ENCODE measurements at places on chromosomes 12 and 14. TPM values are rescaled to one million over a fixed set of nuclear protein-coding genes. Genes with fewer than 3 reads are reported as not detected.

GRCh38 chr12:132290203-132290540, 39.2 kb downstream of the GALNT9 start:
- H3K4me1 ChIP-seq = peaks cover 5% of the 10 kb centered on the region
- H3K27ac ChIP-seq = no peak overlapping the region
- H3K4me3 ChIP-seq = no peak overlapping the region
- peaks cover 7% of the 10 kb centered on the region for H3K27me3 ChIP-seq
- no peaks in the 10 kb centered on the region for H3K36me3 ChIP-seq

DNA sequence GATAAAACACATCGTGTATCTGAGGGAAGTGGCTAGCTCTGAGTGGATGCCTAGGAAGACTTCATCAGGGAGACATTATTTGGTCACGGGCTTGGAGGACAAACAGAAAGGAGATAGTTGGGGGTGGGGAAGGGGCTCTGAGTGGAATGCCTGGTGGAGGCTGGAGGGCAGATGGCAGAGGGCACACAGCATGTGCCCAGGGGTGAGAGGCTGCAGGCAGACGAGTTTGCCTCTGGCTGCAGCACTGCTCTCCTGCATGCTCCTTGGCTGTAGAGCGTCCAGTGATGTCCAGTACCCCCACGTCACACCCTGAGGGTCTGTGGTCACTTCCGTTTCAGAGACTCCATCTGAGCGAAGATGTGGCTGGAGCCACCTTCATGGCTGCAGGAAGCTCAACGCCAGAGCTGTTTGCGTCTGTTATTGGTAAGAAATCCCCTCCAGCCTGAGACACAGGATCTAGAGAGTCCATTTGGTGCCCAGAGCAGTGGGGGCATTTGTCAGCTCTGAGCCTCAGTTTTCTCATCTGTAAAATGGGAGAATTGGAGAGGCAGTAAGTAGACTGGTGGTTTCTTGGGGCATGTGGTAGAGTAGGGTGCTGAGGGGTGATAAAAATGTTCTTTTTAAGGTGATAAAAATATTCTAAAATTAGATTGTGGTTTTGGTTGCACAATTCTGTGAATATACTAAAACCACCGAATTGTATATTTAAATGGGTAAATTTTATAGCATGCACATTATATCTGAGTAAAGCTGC, 71.7 kb upstream of the RIN3 start:
- no peak for DNase-seq
- no peak overlapping the region for H3K4me3 ChIP-seq
- no peaks in the 10 kb centered on the region for H3K36me3 ChIP-seq
- no peaks in the 10 kb centered on the region for H3K27me3 ChIP-seq
- H3K27ac ChIP-seq = no peak overlapping the region
- no peaks in the 10 kb centered on the region for H3K4me1 ChIP-seq

- no peaks in the 10 kb centered on the region for H3K36me3 ChIP-seq
- DNase-seq = no peak
- peaks cover 11% of the 10 kb centered on the region for H3K27me3 ChIP-seq
- peak overlapping the region; percentile 71 for H3K4me3 ChIP-seq
- peaks cover 9% of the 10 kb centered on the region for H3K4me1 ChIP-seq
These were observed 5.7 kb upstream of the SLC38A4 start for GRCh38 chr12:46831335-46832129.

DNA sequence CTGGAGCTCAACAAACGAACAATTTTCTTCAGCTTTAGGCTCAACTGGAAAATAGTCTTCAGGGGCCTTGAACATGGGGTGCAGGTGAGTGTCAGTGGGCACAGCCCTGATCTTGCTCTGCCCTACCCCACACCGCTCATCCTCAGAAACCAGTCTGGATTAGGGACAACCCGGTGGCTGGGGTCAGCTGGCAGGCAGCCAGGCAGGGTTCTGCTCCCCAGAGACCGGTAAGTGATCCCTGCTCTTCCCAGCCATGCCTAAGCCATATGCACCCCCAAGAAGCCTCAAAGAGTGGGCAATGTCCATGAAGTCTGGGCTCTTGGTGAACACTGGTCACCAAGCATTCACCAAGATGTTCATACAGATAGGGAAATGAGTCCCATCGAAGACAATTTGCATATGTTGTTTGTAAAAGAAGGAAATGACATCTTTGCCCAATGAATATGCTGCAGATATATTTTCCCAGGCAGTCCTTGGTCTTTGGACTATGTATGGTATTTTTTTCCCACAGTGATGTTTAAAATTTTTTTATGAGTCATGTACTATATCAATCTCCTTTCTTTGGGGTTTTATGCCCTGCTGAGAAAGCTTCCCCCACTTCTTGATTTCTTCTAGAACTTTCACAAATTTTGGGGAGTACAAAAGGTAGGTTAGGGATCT, 63.9 kb upstream of the VASH1 start:
- no peak for DNase-seq
- H3K4me3 ChIP-seq = no peak overlapping the region
- no peak overlapping the region for H3K27ac ChIP-seq
- no peaks in the 10 kb centered on the region for H3K27me3 ChIP-seq
- H3K4me1 ChIP-seq = no peaks in the 10 kb centered on the region

DNA sequence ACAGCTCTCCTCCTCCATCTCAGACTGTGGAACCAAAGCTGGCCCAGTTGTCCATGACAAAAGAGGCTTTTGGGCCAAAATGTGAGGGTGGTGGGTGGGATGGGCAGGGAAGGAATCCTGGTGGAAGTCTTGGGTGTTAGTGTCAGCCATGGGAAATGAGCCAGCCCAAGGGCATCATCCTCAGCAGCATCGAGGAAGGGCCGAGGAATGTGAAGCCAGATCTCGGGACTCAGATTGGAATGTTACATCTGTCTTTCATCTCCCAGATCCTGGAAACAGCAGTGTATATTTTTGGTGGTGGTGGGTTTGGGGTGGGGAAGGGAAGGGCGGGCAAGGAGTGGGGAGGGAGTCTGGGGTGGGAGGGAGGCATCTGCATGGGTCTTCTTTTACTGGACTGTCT, 11.8 kb upstream of the TAMALIN start:
- H3K36me3 ChIP-seq = peaks cover 14% of the 10 kb centered on the region
- no peak for DNase-seq
- no peak overlapping the region for H3K4me3 ChIP-seq
- no peaks in the 10 kb centered on the region for H3K27me3 ChIP-seq
- no peak overlapping the region for H3K27ac ChIP-seq

GRCh38 chr12:121176826-121177529, 33.0 kb upstream of the P2RX4 start:
- H3K4me1 ChIP-seq = peaks cover 3% of the 10 kb centered on the region
- H3K4me3 ChIP-seq = no peak overlapping the region
- H3K36me3 ChIP-seq = no peaks in the 10 kb centered on the region
- H3K27me3 ChIP-seq = no peaks in the 10 kb centered on the region
- DNase-seq = no peak

- no peaks in the 10 kb centered on the region for H3K27me3 ChIP-seq
- DNase-seq = no peak
- no peaks in the 10 kb centered on the region for H3K4me1 ChIP-seq
- no peaks in the 10 kb centered on the region for H3K36me3 ChIP-seq
- H3K27ac ChIP-seq = no peak overlapping the region
These were observed 8.3 kb upstream of the MYL2 start for GRCh38 chr12:110928700-110929099.

GRCh38 chr12:75850721-75851462, 180.7 kb downstream of the PHLDA1 start:
- no peaks in the 10 kb centered on the region for H3K27me3 ChIP-seq
- H3K4me1 ChIP-seq = peaks cover 66% of the 10 kb centered on the region
- H3K4me3 ChIP-seq = no peak overlapping the region
- DNase-seq = peak; percentile 74
- peak overlapping the region; percentile 90 for H3K27ac ChIP-seq

- H3K27ac ChIP-seq = no peak overlapping the region
- DNase-seq = no peak
- no peak overlapping the region for H3K4me3 ChIP-seq
- no peaks in the 10 kb centered on the region for H3K4me1 ChIP-seq
These were observed 368.1 kb downstream of the GRIN2B start for GRCh38 chr12:13613297-13613696.

GRCh38 chr12:38424436-38424835, 107.9 kb downstream of the ALG10B start:
- no peaks in the 10 kb centered on the region for H3K36me3 ChIP-seq
- H3K4me1 ChIP-seq = no peaks in the 10 kb centered on the region
- H3K27me3 ChIP-seq = no peaks in the 10 kb centered on the region
- no peak overlapping the region for H3K27ac ChIP-seq
- no peak overlapping the region for H3K4me3 ChIP-seq

GRCh38 chr12:47709671-47710070, 3.8 kb upstream of the RPAP3 start:
- H3K4me1 ChIP-seq = peaks cover 11% of the 10 kb centered on the region
- H3K36me3 ChIP-seq = no peaks in the 10 kb centered on the region
- H3K4me3 ChIP-seq = no peak overlapping the region
- no peak overlapping the region for H3K27ac ChIP-seq

- H3K36me3 ChIP-seq = no peaks in the 10 kb centered on the region
- H3K27ac ChIP-seq = no peak overlapping the region
- H3K27me3 ChIP-seq = no peaks in the 10 kb centered on the region
- DNase-seq = no peak
- peaks cover 23% of the 10 kb centered on the region for H3K4me1 ChIP-seq
These were observed 16.3 kb downstream of the GXYLT1 start for GRCh38 chr12:42128327-42128726.

GRCh38 chr12:2739832-2740641, 54.7 kb upstream of the FKBP4 start:
- no peaks in the 10 kb centered on the region for H3K36me3 ChIP-seq
- no peak overlapping the region for H3K27ac ChIP-seq
- no peak overlapping the region for H3K4me3 ChIP-seq
- DNase-seq = no peak
- peaks cover 12% of the 10 kb centered on the region for H3K27me3 ChIP-seq

GRCh38 chr12:64671681-64672080, 61.4 kb downstream of the RASSF3 start:
- H3K4me1 ChIP-seq = peaks cover 31% of the 10 kb centered on the region
- no peak overlapping the region for H3K27ac ChIP-seq
- no peak for DNase-seq
- H3K4me3 ChIP-seq = no peak overlapping the region
- H3K27me3 ChIP-seq = no peaks in the 10 kb centered on the region

- no peak overlapping the region for H3K4me3 ChIP-seq
- no peaks in the 10 kb centered on the region for H3K36me3 ChIP-seq
- H3K4me1 ChIP-seq = no peaks in the 10 kb centered on the region
- H3K27me3 ChIP-seq = no peaks in the 10 kb centered on the region
- no peak for DNase-seq
These were observed 30.1 kb upstream of the NEDD1 start for GRCh38 chr12:96876966-96877365.

GRCh38 chr12:95022477-95022876, 19.0 kb upstream of the NDUFA12 start:
- H3K4me1 ChIP-seq = no peaks in the 10 kb centered on the region
- no peak for DNase-seq
- no peak overlapping the region for H3K4me3 ChIP-seq
- H3K27ac ChIP-seq = no peak overlapping the region
- H3K27me3 ChIP-seq = no peaks in the 10 kb centered on the region

DNA sequence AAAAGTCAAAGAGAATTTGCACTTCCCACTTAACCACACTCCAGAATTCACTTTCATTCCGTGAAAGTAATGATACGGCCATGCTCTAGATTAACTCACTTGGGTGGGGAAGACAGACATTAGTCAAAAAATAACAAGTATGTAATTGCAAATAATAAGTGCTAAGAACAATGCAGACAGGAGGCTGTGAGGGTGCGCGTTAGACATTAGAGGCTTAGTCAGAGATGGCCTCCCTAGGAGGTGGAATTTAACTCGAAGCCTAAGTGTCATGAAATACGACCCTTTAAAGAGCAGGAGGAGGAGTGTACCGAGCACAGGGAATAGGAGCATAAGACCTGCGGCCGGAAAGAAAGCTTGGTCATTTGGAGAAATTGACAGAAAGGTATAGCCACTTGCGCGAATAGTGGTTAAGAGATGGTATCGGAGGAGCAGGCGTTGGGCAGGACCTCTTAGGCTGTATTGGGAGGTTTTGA, 628 bp downstream of the SNRPF start:
- peaks cover 4% of the 10 kb centered on the region for H3K36me3 ChIP-seq
- H3K4me1 ChIP-seq = peaks cover 11% of the 10 kb centered on the region
- no peaks in the 10 kb centered on the region for H3K27me3 ChIP-seq

DNA sequence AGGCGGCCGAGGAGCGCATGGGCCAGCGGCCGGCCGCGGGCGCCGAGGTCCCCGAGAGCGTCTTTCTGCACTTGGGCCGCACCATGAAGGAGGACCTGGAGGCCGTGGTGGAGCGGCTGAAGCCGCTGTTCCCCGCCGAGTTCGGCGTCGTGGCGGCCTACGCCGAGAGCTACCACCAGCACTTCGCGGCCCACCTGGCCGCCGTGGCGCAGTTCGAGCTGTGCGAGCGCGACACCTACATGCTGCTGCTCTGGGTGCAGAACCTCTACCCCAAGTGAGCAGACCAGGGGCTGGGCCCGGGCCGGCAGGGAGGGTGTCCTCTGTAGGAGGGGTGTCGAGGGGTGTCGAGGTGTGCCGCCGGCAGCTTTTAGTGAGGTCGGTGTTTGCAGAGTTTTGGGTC, 4.1 kb downstream of the TNFAIP2 start:
- peaks cover 43% of the 10 kb centered on the region for H3K4me1 ChIP-seq
- no peaks in the 10 kb centered on the region for H3K36me3 ChIP-seq
- peaks cover 41% of the 10 kb centered on the region for H3K27me3 ChIP-seq
- no peak overlapping the region for H3K27ac ChIP-seq
- no peak for DNase-seq

- no peak overlapping the region for H3K27ac ChIP-seq
- no peak overlapping the region for H3K4me3 ChIP-seq
- DNase-seq = no peak
- peaks cover 5% of the 10 kb centered on the region for H3K27me3 ChIP-seq
- no peaks in the 10 kb centered on the region for H3K36me3 ChIP-seq
These were observed 21.9 kb upstream of the FAIM2 start for GRCh38 chr12:49925433-49926204.

- DNase-seq = no peak
- H3K4me3 ChIP-seq = no peak overlapping the region
- peaks cover 7% of the 10 kb centered on the region for H3K4me1 ChIP-seq
- no peaks in the 10 kb centered on the region for H3K36me3 ChIP-seq
- no peak overlapping the region for H3K27ac ChIP-seq
- no peaks in the 10 kb centered on the region for H3K27me3 ChIP-seq
These were observed 418.1 kb downstream of the LRIG3 start for GRCh38 chr12:58502226-58502625.

- no peak for DNase-seq
- no peaks in the 10 kb centered on the region for H3K36me3 ChIP-seq
- H3K4me3 ChIP-seq = no peak overlapping the region
- no peaks in the 10 kb centered on the region for H3K27me3 ChIP-seq
- no peak overlapping the region for H3K27ac ChIP-seq
These were observed 59.6 kb upstream of the LRTM2 start for GRCh38 chr12:1760566-1761382.

GRCh38 chr12:119869720-119870119, 7.4 kb downstream of the CIT start:
- peaks cover 13% of the 10 kb centered on the region for H3K4me1 ChIP-seq
- no peaks in the 10 kb centered on the region for H3K36me3 ChIP-seq
- H3K27ac ChIP-seq = peak overlapping the region; percentile 96
- no peaks in the 10 kb centered on the region for H3K27me3 ChIP-seq
- H3K4me3 ChIP-seq = no peak overlapping the region

CIROP gene
- not detected for polyA plus RNA-seq

LMNTD1 gene
- polyA plus RNA-seq = 0.42 TPM

VRTN gene
- polyA plus RNA-seq = not detected

LHX5 gene
- 0.10 TPM for polyA plus RNA-seq

SYCP3 gene
- polyA plus RNA-seq = 0.13 TPM

IFI27L1 gene
- 17.4 TPM for polyA plus RNA-seq

SLCO1A2 gene
- not detected for polyA plus RNA-seq

GPR162 gene
- 0.09 TPM for polyA plus RNA-seq

Data from keratinocyte (primary cell).